Activated naive CD8-positive, alpha-beta T cell treated with anti-CD3 and anti-CD28 coated beads for 36 hours (primary cell): ENCODE measurements at places on chromosomes 5 and 9. TPM values are rescaled to one million over a fixed set of nuclear protein-coding genes. Genes with fewer than 3 reads are reported as not detected.

HMCN2 gene
- not detected for total RNA-seq

LHFPL2 gene
- total RNA-seq, result 0.12 TPM

CCDC112 gene
- 1.7 TPM for total RNA-seq

HNRNPAB gene
- total RNA-seq, result 599 TPM

CRHBP gene
- not detected for total RNA-seq

TEK gene
- not detected for total RNA-seq

CDC37L1 gene
- total RNA-seq, result 10.9 TPM

TLR4 gene
- not detected for total RNA-seq

NUP214 gene
- total RNA-seq, result 68.2 TPM

C9orf153 gene
- not detected for total RNA-seq

PCDHAC2 gene
- total RNA-seq, result not detected

AK3 gene
- total RNA-seq, result 32.2 TPM

NAA35 gene
- total RNA-seq, result 33.9 TPM

FYB1 gene
- 71.3 TPM for total RNA-seq

BTNL3 gene
- total RNA-seq, result not detected

NEUROG1 gene
- total RNA-seq, result not detected

CDX1 gene
- not detected for total RNA-seq

ARL14EPL gene
- not detected for total RNA-seq

ZDHHC11B gene
- not detected for total RNA-seq

CLINT1 gene
- total RNA-seq, result 83.9 TPM

HTR1A gene
- total RNA-seq, result not detected

WHRN gene
- 4.6 TPM for total RNA-seq

SAXO1 gene
- not detected for total RNA-seq

HAND1 gene
- total RNA-seq, result not detected

CSF2 gene
- 107 TPM for total RNA-seq

IFNB1 gene
- total RNA-seq, result 0.62 TPM

ESM1 gene
- not detected for total RNA-seq

CTXN3 gene
- not detected for total RNA-seq

TEX48 gene
- total RNA-seq, result 0.70 TPM

CDH9 gene
- total RNA-seq, result not detected
